ENCODE measurements at places on chromosomes 2 and 18. TPM values are rescaled to one million over a fixed set of nuclear protein-coding genes. Genes with fewer than 3 reads are reported as not detected.

DNA sequence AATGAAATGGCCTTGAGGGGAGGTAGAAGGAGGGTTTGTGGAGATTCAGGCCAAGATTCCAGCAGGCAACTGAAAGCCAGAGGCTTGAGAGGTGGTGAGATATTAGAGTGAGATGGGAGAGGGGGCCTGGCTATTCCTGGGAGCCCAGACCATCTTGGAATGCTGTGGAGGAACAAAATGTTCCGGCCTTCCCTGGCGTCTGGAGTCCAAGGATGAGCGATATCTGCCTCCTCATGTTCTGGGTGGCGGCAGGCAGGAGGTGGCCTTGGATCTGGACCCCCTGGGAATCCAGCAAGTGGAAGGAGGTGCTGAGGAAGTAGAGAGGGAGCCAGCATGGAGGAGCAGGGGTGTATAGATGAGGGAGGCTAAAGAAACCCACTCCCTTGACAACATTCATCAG, 335.9 kb downstream of the CYP26B1 start:
- DNase-seq, result no peak

PAX8 gene
- total RNA-seq, result 109 TPM

DNA sequence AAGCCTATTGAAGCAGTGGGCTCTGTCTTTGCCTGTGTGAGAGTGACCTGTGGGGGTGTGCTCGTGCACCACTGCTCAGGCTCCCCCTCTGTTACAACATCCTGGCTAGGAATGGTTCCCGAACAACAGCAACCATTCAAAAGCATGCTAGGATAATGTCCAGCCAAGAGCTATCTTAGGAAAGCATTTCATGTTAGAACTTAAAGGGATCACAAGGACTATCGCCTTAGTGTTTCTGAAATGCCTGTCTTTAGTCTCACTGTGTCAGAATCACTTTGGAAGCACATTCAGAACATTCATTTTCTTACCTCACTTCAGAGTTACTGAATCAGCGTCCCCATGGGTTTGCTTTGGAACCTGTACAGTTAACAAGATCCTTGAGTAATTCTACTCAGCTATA, 134.9 kb upstream of the DSEL start:
- no peak for DNase-seq

DNA sequence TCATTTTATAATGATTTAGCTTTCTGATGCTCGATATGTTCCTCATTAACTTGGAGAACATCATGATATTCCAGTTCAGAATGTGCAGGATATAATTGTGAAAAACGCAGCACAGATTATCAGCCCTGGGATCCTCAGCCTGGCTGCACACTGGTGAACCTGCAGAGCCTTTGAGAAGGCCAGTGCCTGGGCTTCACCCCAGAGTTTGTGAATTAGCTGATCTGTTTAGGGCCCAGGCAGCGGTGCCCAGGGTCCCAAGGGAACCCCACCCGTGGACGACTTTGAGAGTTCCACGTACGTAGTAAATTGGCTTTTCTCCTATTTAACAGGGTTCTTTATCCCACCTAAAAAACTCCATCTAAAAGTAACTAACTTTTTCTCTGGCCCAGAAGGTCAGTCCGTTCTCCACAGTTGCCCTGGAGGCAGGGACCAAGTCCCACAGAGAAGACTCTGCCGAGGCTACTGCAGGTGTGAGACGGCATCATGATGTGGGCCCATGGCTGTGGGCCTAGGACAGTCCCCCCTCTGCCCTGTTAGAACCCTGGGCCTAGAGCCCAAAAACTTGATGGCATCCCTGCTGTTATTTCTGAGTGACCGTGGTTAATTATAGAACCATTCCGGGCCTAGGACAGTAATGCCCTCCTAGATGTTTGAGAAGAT, 39.6 kb upstream of the RPL31 start:
- DNase-seq, result no peak

DNA sequence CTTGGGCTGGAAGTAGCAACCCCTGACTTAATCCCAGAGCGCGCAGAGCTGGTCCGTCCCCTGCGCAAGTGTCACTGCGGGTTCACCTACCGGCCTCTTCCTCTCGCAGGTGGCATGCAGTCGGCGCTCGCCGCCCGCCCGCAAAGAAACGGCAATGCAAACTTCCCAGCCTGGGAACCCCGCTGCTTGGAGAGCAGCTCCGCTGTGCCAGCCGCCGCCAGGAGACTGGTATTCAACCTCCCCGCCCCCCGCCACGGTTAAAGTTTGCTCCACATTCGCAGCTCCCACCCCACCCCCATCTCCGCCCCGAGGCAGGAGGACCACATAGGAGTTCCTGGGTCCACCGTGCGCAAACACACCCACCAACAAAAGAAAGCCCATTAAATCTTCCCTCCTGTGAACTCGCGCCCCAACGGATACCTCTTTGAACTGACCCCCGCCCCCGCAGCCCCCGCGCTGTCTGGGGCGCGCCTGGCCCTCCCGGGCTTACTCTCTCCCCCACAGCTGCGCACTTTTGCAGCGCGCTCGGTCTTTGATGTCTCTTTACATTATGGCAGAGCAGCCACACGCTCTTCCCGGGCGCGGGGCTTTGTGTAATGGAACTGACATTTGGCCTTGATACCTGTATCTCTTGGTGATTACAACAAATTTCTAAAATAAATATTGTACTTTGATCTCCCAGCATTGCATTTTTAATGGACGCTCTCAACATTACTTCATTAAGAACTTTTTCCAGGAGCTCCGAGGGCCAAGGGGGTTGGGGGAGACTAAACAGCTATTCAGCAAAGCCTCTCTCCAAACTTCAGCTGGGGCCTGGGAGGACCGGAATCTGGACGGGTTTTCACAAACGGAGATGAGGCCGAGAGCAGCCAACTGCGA, 3.1 kb upstream of the SP5 start:
- no peak for DNase-seq

- no peak for DNase-seq
These were observed 225.3 kb upstream of the VWC2L start for GRCh38 chr2:214185546-214185945.

DNA sequence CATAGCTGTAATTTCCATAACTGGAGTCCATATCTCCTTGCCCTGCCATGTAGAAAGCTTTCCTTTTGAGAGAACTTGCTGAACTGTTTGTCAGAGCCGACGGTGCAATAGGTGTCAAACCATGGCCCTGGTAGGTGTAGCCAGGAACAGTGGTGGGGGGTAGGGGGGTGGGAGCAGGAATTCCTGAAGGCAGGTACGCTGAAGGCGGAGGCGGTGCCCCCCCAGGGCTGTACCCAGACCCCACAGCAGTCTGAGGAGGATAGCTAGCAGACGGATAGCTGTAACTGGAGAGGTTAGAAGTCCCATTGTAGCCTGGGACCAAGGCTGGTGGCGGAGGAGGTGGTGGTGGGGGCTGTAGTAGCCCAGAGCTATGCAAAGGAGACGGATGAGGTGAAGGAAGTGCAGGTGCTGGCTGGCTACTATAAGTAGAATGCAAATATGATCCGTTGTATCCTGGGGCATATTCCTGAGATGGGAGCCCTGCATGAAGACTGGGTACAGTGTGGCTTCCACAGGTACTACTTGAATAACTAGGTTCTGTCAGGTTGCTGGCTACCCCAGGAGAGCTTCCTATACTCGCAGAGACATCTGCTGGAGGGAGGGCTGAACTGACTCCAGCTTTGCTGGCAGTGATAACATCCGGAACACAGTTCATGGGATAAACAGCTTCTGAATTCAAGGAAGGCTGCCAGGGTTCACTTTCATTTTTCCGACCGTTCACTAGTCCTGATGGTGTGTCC, 124.8 kb downstream of the FIGN start:
- no peak for DNase-seq

- DNase-seq, result no peak
These were observed 115.5 kb downstream of the NFATC1 start for GRCh38 chr18:79511271-79511670.

DNA sequence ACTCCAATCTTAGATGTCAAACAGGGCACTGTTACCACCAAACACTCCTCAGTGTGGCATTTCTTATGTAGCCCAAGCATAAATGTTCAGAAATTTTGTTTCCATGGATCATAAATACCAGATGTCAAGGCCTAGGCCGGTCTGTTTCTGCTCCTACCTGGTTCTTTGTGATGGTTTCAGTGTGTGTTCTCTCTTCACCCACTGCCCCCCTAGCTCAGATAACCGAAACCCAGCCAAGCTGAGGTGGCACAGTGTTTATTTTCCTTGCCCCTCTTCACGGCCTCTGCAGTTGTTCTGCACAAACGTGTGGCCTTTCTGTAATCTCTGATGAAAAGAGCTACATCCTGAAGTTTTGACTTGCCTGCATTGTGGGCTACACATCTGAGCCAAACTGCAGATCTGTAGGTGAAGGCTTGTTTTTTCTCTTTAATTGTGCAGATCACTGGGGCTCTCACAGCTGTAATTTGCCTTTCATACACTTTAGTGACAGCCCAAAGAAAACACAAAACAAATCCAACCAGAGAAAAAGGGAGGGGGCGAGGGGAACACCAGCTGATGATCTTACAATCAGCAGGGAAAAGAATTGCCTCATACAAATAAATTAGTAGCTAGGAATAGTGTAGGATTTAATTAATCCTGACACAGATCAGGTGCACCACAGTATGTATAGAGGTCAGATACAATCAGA, 99.1 kb downstream of the NRP2 start:
- DNase-seq, result no peak

PFN4 gene
- not detected for total RNA-seq

DNA sequence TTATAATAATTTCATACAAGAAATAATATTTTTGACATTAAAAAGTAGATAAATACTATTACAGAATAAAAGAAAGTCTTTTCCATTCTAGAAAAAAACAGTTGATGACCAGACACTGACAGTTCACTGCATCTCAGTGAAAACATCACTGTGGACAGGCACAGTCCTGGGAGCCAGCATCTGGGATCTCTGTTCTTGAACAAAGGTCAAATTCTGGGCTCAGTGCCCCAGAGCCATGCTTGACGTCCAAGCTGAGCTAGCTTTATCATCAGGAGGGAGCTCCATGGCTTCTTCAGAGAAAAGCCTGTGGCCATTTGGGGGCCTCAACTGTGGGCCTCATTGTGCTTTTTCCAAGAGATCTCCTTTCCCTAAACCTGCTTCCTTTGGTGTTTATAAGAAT, 86.1 kb upstream of the SRD5A2 start:
- no peak for DNase-seq

ACMSD gene
- 0.29 TPM for total RNA-seq

FBXO15 gene
- 0.87 TPM for total RNA-seq

- no peak for DNase-seq
These were observed 557.1 kb downstream of the TNS1 start for GRCh38 chr2:217445723-217446122.

LRP2 gene
- total RNA-seq, result not detected

- no peak for DNase-seq
These were observed 85.7 kb downstream of the PXDN start for GRCh38 chr2:1658394-1659151.

- no peak for DNase-seq
These were observed 65.9 kb downstream of the PHLPP1 start for GRCh38 chr18:62781262-62781661.

KLHL41 gene
- 0.07 TPM for total RNA-seq
